Hindlimb muscle (tissue), 1 donor: ENCODE measurements at places on chromosomes 3 and 15. TPM values are rescaled to one million over a fixed set of nuclear protein-coding genes. Genes with fewer than 3 reads are reported as not detected.

DNA sequence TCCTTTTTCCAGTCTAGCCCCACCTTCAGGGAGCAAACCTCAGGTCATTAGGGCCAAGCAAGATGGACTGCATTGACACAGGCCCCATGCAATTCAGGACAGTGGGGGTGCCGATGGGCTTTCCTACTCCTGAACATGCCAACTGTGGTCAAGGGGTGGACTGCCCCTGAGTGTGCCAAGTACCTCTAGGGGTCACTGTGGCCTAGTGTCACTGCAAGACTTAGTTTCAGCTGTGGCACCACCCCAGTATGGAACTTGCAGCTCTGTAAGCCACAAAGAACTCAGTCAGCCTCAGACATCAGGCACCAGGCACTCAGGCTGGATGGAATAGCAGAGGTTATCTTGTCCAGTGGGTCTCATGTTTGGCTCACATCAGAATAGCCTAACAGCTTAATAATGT is 32.3 kb downstream of the EXOG start:
- DNase-seq, result no peak

DNA sequence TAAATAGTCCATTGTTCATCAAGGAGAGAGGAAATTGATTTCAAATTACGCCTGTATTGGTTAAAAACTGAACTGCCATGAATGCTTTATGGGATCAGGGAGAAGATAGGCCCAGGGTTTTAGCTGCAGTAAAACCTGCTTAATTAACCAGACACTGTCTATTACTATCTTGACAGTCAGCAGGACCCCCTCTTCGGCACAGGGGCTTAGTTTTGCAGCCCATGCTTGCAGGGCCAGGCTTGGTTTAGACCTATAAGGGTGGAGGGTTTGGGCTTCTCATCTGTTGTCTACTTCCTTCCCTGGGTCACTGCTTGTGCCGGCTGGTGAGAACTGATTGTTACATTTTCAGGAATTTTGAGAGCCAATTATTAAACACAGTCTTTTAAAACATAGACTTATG is 41.1 kb downstream of the PTPRG start:
- DNase-seq, result no peak

GRCh38 chr3:8238432-8238831 is 263.2 kb upstream of the LMCD1 start:
- no peak for DNase-seq

The SI gene
- not detected for polyA plus RNA-seq
